ENCODE measurements at places on chromosomes 7 and 10. TPM values are rescaled to one million over a fixed set of nuclear protein-coding genes. Genes with fewer than 3 reads are reported as not detected.

DNA sequence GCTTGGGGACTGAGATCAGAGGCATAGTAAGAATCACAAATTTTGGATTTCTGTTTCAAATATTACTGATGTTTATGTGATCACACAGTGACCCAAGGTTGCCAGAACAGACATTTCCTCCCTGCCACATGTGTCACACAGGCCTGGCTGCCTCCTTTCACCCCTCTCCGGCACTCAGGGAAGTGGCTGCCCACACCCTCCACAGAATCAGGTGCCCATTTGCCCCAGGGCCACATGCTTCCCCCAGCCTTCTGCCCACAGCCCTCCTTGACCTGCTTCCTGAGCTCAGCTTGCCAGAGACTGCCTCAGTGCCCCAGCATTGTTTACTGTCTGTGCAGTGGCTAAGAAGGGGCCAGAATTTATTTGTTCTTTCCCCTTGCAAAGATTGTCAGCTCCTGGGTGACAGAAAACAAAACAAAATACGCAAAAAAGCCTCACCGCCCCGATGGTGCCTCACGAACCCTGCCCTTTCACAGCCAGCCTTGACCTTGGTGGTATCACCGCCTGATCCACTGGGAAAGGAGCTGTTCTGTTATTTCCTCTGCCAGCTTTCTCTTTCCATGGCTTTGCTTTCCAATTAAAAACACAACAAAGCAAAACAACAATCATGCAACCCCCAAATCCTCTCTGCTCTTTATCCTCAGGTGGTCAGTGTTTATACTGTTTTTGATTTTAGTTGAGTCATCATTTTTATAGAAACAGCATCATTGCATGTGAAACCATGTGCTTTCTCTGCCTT is 52.8 kb downstream of the CHN2 start:
- H3K4me3 ChIP-seq = no peak overlapping the region
- peaks cover 8% of the 10 kb centered on the region for H3K4me1 ChIP-seq
- no peak overlapping the region for H3K27ac ChIP-seq
- no peak for DNase-seq
- H3K27me3 ChIP-seq = peaks cover 8% of the 10 kb centered on the region

- peaks cover 1% of the 10 kb centered on the region for H3K4me1 ChIP-seq
- no peak overlapping the region for H3K27ac ChIP-seq
- H3K4me3 ChIP-seq = no peak overlapping the region
- H3K27me3 ChIP-seq = peaks cover 2% of the 10 kb centered on the region
- H3K36me3 ChIP-seq = no peaks in the 10 kb centered on the region
These were observed 194.0 kb downstream of the TAX1BP1 start for GRCh38 chr7:27933671-27934565.

DNA sequence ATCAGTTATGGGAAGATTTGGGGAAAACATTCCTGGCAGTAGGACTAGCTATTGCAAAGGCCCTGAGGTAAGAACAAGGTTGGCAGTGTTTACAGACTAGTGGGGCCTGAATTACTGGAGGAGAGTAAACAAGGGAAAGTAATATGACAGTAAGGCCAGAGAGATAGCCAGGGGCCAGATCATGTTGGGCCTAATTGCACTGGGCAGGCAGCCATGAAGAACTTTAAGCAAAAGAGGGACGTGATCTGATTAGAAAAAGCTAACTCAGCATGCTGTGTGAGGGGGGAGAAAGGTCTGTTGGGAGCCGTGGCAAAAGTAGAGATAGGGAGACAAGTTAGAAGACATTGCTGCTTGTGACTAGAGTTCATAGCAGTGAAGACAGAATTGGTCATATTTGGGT is 9.2 kb downstream of the NUP42 start:
- no peak overlapping the region for H3K27ac ChIP-seq
- H3K27me3 ChIP-seq = no peaks in the 10 kb centered on the region
- DNase-seq = no peak
- H3K36me3 ChIP-seq = peaks cover 23% of the 10 kb centered on the region
- H3K4me1 ChIP-seq = peaks cover 2% of the 10 kb centered on the region
- no peak overlapping the region for H3K4me3 ChIP-seq

DNA sequence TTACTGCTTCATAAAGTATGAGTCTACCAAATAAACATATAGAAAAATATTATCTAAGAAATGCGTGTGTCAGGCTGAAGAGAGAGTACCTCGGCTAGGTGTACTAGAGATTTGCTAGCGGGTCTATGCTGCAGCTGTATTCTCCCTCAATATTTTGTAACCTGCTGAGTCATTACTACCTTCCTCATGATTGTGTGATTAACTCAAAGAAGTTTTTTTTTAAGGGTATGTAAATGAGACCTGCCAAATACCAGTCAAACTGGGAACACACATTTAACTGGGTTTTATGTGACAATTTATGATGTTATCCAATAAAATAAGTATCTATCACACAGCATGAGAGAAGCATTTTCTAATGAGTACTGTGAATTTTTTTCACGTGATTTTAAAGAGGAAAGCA is 180.4 kb downstream of the RNF133 start:
- H3K4me1 ChIP-seq = no peaks in the 10 kb centered on the region
- no peaks in the 10 kb centered on the region for H3K27me3 ChIP-seq
- DNase-seq = no peak
- no peak overlapping the region for H3K4me3 ChIP-seq
- no peaks in the 10 kb centered on the region for H3K36me3 ChIP-seq
- H3K27ac ChIP-seq = no peak overlapping the region

DNA sequence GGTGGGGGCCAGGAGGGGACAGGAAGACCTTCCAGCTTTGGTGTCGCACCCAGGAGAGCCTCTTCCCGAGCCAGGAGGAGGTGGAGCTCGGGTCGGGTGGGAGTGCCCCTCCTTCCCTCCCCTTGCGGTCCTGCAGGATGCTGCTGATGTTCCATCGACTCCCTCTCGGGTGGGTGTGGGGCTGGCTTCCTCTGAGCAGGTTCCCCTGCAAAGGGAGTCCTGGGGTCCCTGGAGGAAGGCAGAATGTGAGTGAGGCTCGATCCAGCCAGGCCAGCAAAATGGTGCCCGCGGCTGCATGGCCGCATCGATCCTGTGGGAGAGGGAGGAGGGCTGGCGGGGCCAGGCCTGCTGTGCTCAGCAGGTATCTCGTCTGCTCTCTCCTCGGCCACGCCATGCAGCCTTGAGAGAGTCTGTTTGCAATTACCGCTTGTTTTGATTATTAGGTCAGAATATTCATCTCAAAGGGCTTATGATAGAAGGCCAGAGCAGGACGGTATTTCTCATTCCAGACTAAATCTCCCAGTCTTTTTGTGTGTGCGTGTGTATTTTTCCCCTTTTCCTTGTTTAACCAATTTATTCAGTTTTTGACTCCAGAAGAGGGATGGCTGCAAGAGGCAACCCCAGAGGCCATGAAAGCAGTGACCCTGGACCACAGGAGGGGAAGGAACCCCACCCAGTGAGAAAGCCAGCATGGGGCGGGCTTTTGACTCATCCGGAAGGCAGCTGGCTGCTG is 137.3 kb upstream of the ZMIZ1 start:
- H3K4me3 ChIP-seq = no peak overlapping the region
- no peaks in the 10 kb centered on the region for H3K36me3 ChIP-seq
- no peaks in the 10 kb centered on the region for H3K4me1 ChIP-seq
- H3K27me3 ChIP-seq = no peaks in the 10 kb centered on the region
- no peak overlapping the region for H3K27ac ChIP-seq

DNA sequence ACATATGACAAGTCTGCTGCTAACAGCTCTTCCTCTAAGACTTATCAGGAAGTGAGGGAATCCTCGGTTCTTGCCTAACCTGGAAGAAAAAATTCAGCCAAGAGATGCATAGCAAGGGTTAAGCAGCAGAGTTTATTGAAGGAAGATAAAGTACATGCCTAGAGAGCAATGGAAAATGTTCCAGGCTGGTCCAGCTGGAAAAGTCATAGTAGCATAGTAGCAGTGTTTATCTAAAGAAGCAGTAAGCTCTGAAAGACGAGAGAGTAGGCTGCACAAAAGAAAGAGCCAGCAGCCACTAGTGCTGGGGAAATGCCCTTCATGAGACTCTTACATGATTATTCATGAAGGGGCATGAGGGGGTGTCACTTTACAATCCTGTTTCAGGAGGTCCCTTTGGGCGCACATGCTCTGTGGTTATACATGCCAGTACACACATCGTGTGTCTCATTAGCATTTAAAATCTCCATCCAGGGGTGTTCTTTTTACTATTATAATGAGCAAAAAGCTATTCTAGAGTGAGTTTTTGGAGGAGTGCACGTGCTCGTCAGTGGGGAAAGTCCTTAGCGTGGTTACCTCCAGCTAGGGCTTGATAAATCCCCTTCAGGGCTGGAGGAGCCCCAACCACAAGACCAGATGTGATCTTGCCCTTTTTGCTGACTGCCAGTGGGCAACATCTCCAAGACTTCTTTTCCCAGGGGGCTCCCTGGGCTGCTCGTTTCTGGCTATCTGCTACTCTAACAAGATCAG is 716.1 kb downstream of the PARD3 start:
- no peaks in the 10 kb centered on the region for H3K27me3 ChIP-seq
- no peaks in the 10 kb centered on the region for H3K4me1 ChIP-seq
- H3K36me3 ChIP-seq = no peaks in the 10 kb centered on the region
- H3K27ac ChIP-seq = no peak overlapping the region

DNA sequence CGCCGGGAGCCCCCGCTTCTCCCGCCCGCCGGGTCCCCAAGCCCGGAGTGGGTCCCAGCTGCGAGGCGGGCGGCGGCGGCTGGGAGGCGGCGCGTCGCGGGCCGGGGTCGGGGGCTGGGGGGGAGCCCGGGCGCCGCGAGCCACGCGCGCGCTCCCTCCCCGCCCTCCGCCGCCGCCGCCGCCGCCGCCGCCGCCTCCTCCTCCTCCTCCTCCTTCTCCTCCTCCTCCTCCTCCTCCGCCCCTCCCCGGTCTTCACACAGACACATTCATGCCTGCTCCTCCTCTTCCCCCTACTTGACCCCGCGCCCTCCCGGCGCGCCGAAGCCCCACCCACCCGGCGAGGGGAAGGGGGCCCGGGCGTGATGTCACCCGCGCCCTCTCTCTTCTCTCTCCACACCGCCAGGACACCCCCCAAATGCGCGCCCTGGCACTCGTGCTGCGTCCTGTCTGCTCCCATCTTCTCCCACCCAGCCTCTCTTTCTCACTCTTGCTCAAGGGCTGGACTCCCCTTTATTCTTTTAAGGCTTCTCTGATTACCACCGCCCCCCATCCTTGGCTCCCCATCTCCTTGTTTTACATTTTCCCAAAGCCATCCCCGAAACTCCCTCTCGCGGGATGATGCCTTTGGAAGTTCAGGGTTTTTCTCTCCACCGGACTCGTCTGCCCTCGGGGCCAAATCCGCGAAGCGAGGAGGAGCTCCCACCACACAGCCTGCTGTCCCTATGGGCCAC is 967 bp upstream of the GLI3 start:
- no peak overlapping the region for H3K27ac ChIP-seq
- H3K4me3 ChIP-seq = peak overlapping the region; percentile 89
- peaks cover 9% of the 10 kb centered on the region for H3K4me1 ChIP-seq
- DNase-seq = peak; percentile 27
- peaks cover 2% of the 10 kb centered on the region for H3K36me3 ChIP-seq
- peaks cover 76% of the 10 kb centered on the region for H3K27me3 ChIP-seq

GRCh38 chr7:159105066-159105780 is 39.4 kb downstream of the VIPR2 start:
- peaks cover 2% of the 10 kb centered on the region for H3K4me1 ChIP-seq
- DNase-seq = peak; percentile 20
- no peaks in the 10 kb centered on the region for H3K27me3 ChIP-seq
- H3K36me3 ChIP-seq = no peaks in the 10 kb centered on the region
- H3K4me3 ChIP-seq = no peak overlapping the region

- no peaks in the 10 kb centered on the region for H3K4me1 ChIP-seq
- no peak overlapping the region for H3K27ac ChIP-seq
- no peaks in the 10 kb centered on the region for H3K36me3 ChIP-seq
- H3K4me3 ChIP-seq = no peak overlapping the region
- peaks cover 3% of the 10 kb centered on the region for H3K27me3 ChIP-seq
These were observed 54.9 kb upstream of the SDK1 start for GRCh38 chr7:3246127-3246526.

DNA sequence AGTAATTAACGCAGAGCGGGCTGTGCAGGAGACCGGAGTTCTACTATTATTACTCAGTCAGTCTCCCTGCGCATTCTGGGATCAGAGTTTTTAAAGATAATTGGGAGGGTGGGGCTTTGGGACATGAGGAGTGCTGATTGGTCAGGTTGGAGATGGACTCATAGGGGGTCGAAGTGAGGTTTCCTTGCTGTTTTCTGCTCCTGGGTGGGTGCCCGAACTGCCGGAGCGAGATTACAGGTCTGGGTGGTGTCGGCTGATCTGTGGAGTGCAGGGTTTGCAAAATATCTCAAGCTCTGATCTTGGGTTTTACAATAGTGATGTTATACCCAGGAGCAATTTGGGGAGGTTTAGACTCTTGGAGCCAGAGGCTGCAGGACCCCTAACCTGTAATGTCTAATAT is 3.9 kb upstream of the LRRC27 start:
- no peaks in the 10 kb centered on the region for H3K27me3 ChIP-seq
- peaks cover 46% of the 10 kb centered on the region for H3K36me3 ChIP-seq
- H3K27ac ChIP-seq = no peak overlapping the region
- no peak for DNase-seq

GRCh38 chr10:12418000-12418399 is 68.7 kb downstream of the CAMK1D start:
- DNase-seq = no peak
- H3K27ac ChIP-seq = no peak overlapping the region
- H3K27me3 ChIP-seq = peaks cover 2% of the 10 kb centered on the region
- no peak overlapping the region for H3K4me3 ChIP-seq

DNA sequence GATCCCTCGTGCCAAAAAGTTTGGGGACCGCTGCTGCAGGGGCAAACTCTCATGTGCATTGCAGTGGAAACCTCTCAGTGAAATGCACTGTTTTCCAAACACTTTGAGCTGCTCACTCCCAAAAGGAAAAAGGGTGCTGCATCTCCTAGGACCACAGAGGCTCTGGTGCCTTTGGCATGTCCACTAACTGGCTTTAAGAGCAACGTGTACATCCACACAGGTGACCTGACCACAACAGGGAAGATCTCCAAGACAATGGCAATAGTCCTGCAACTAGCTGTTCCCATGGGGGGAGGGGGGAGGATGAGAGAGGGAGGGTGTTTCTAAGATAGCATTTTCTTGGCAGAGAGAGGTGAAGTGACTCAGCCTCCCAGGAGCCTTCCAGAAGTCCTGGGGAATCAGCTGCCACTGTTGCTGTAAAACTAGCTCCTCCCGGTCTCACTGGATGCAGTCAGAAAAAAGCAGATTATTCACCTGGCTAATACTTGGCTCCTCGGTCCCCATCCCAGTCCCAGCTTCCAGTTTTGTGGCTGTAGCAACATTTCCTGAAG is 181.7 kb downstream of the HECW1 start:
- H3K27me3 ChIP-seq = peaks cover 2% of the 10 kb centered on the region
- no peak for DNase-seq
- H3K27ac ChIP-seq = no peak overlapping the region
- H3K4me1 ChIP-seq = no peaks in the 10 kb centered on the region

- DNase-seq = no peak
- H3K36me3 ChIP-seq = peaks cover 22% of the 10 kb centered on the region
- no peaks in the 10 kb centered on the region for H3K4me1 ChIP-seq
- no peak overlapping the region for H3K4me3 ChIP-seq
These were observed 41.1 kb upstream of the STMP1 start for GRCh38 chr7:135620980-135621850.

GRCh38 chr10:31803606-31804351 is 124.9 kb downstream of the ARHGAP12 start:
- DNase-seq = no peak
- H3K4me1 ChIP-seq = peaks cover 5% of the 10 kb centered on the region

SHH gene
- total RNA-seq = not detected

PLAC9 gene
- not detected for total RNA-seq

METTL27 gene
- total RNA-seq = 0.74 TPM

MUC3A gene
- total RNA-seq = not detected

ANLN gene
- 57.1 TPM for total RNA-seq

HKDC1 gene
- total RNA-seq = 1.1 TPM

WDR86 gene
- 2.1 TPM for total RNA-seq

AKR1C8 gene
- total RNA-seq = 0.48 TPM

ALOX5 gene
- total RNA-seq = 13.6 TPM

GRK5 gene
- 21.8 TPM for total RNA-seq

HYAL4 gene
- not detected for total RNA-seq

CRHR2 gene
- total RNA-seq = not detected

GLI3 gene
- 0.75 TPM for total RNA-seq

MPP7 gene
- total RNA-seq = 23.4 TPM

MKX gene
- not detected for total RNA-seq

IQUB gene
- total RNA-seq = not detected
